Spleen (tissue), 13 donors: ENCODE measurements at places on chromosomes 1 and 21. TPM values are rescaled to one million over a fixed set of nuclear protein-coding genes. Genes with fewer than 3 reads are reported as not detected.

The PGM1 gene
- 4.5 TPM for polyA plus RNA-seq

The PFKFB2 gene
- 8.2 TPM for polyA plus RNA-seq

DNA sequence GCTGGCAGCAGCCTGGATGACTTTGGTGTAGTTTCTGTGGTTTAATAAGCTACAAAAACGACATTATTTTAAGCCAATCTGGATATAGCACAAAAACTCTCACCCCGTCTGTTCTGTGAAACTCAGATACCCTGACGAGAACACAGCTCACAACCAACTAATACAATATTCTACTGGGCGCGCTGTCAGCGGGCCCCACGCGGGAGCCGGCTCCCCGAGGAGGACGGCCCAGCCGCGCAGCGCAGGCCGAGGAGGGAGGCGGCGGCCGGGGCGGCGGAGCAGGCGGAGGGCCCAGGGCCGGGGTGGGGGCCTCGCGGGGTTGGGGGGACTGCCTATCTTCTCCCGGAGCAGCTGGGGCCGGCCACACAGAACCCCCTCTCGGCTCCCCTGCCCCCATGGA is 87.2 kb upstream of the POU3F1 start:
- H3K4me1 ChIP-seq: peaks cover 15% of the 10 kb centered on the region
- no peaks in the 10 kb centered on the region for H3K36me3 ChIP-seq
- H3K27me3 ChIP-seq: peaks cover 86% of the 10 kb centered on the region
- no peak for DNase-seq
- no peak overlapping the region for H3K27ac ChIP-seq

GRCh38 chr1:85836736-85837135 is 128.5 kb upstream of the ZNHIT6 start:
- no peaks in the 10 kb centered on the region for H3K4me1 ChIP-seq
- H3K27me3 ChIP-seq: no peaks in the 10 kb centered on the region
- H3K27ac ChIP-seq: no peak overlapping the region
- H3K4me3 ChIP-seq: no peak overlapping the region
- DNase-seq: no peak

- DNase-seq: no peak
- no peaks in the 10 kb centered on the region for H3K4me1 ChIP-seq
- H3K4me3 ChIP-seq: no peak overlapping the region
These were observed 22.7 kb upstream of the ACBD6 start for GRCh38 chr1:180524915-180525714.

GRCh38 chr1:227792216-227793078 is 23.0 kb upstream of the PRSS38 start:
- H3K4me1 ChIP-seq: peaks cover 26% of the 10 kb centered on the region
- no peak for DNase-seq
- peaks cover 6% of the 10 kb centered on the region for H3K27me3 ChIP-seq
